ENCODE measurements at places on chromosomes 7 and 10.

DNA sequence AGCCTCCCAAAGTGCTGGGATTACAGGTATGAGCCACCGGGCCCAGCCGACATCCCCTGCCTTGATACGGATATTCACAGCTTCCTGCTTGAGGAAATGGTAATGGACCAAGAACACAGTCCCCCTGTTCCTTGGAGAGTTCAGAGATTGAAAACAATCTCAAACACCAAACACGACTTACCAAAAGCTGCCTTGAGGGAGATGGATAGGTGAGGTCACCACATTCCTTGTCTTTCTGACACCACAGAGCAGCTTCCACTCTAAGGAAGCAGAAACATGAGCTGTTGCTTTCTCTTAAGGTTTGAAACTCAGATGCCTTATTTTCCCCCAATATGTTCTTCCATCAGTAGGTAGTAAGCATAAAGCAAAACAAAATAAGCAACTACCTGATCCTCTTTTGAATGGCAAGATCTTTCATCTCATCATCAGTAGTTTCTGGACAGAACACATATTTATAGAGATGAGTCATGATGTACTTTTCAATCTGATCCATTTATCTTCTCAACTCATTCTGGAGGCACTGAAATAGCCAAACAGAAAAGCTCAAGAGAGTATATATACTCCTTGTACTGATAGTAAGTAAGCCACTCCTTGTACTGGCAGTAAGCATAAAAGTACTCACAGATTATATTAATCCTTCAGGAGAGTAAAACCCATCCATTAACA is 199.1 kb upstream of the KCTD7 start:
- DNase-seq = no peak

DNA sequence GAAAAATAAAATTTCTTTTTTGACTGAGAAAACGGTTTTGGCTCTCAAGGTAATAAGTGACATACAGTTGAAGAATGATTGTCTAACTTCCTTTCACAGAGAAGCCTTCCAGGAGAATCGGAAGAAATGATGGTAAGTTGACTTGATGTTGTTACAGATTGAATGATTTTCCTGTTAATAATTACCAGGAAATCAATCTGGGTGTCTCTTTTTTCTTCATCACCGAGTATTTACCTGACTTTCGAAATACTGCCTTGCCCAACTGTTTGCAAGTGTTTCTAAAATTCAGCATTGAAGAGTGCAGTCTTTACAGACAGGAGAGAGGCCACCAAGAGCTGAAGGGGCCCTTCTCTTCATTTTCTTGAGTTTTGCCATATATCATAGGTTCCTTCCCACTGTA is 4.0 kb downstream of the ITIH2 start:
- DNase-seq = no peak

GRCh38 chr7:154503962-154504550 is 451.9 kb downstream of the DPP6 start:
- no peak for DNase-seq

GRCh38 chr10:12644380-12645144 is 295.2 kb downstream of the CAMK1D start:
- DNase-seq = no peak

GRCh38 chr7:134985894-134986362 is 380 bp upstream of the AGBL3 start:
- no peak for DNase-seq

GRCh38 chr10:47379901-47380300 is 4.2 kb downstream of the ZNF488 start:
- DNase-seq = no peak

GRCh38 chr10:133415752-133416151 is 8.7 kb downstream of the SPRN start:
- no peak for DNase-seq

DNA sequence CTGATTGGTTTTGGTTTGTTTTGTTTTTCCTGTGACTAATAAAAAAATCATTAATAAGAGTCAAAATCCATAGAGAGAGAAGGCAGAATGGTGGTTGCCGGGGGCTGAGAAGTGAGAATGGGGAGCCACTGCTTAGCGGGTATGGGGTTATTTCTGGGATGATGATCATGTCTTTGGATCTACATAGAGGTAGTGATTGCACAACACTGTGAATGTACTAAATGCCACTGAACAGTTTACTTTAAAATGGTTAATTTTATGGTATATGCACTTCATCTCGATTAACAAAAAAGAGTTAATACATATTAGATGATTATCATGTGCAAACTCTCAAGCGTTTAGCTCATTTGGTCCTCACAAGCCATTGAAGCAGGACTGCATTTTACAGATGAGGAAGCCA is 342.9 kb downstream of the ELMO1 start:
- no peak for DNase-seq

DNA sequence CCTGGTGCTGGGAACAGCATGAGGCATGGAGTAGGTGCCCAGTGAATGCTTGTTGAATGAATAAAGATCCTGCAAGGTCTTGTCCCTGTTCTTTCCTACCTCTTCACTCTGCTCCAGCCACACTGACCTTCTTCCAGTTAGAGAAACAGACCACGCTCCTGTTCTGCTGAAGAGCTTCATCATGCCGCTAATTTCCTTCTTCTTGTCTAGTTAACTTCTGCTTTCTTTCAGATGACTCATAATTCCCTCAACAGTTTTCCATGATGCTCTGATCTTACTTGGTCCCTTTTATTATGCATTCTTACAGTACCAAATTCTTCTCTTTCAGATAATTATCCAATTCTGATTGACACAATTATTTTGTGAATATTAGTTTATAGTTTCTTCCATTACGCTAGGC is 59.5 kb upstream of the C1QL3 start:
- no peak for DNase-seq

- DNase-seq = no peak
Observed at GRCh38 chr10:97494151-97494550, 4.1 kb downstream of the MMS19 start.

GRCh38 chr10:4137299-4137698 is 352.3 kb upstream of the KLF6 start:
- DNase-seq = no peak

DNA sequence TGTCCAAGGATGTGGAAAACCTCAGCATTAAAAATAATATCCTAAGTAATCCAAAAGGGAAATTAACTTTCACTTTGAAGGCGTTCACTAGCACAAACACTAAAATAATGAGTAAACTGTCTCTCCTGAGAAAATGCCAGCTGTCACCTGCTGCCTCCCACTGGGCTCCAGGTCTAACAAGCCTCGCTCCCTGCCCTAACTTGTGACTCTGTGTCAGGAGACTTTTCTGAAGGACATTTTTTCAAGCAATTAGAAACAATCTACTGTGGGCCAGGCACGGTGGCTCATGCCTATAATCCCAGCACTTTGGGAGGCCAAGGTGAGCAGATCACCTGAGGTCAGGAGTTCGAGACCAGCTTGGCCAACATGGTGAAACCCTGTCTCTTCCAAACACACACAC is 72.8 kb upstream of the GLCCI1 start:
- no peak for DNase-seq

DNA sequence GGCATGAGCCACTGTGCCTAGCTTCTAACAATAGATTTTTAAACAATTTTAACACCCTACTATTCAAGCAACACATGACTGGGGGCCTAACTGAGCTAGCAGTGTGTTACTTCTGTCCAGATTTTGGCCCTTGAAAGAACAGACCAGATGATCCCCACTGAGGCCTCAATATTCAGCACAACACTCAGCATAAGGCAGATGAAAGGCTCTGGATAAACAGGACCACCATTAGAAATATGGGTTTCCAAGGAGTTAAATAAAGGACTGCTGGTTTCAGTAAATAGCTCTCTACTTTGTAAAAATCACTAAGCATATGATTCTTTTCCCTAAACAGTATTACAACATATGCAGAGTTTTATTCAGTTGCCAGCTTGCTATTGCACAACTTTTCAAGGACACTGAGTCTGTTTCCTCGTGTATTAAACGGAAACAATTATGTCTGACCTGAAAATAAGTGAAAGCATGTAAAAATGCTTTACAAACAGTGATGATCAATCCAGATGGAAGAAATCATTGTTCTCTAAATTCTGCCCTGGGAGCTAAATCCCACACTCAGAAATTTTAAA is 23.8 kb upstream of the FZD1 start:
- DNase-seq = no peak

GRCh38 chr7:159205833-159206232 is 61.2 kb upstream of the VIPR2 start:
- DNase-seq = no peak

- no peak for DNase-seq
Observed at GRCh38 chr10:71285180-71285545, 33.9 kb upstream of the SLC29A3 start.

- DNase-seq = peak; percentile 11
Observed at GRCh38 chr7:130732980-130733930, 752 bp downstream of the KLF14 start.

DNA sequence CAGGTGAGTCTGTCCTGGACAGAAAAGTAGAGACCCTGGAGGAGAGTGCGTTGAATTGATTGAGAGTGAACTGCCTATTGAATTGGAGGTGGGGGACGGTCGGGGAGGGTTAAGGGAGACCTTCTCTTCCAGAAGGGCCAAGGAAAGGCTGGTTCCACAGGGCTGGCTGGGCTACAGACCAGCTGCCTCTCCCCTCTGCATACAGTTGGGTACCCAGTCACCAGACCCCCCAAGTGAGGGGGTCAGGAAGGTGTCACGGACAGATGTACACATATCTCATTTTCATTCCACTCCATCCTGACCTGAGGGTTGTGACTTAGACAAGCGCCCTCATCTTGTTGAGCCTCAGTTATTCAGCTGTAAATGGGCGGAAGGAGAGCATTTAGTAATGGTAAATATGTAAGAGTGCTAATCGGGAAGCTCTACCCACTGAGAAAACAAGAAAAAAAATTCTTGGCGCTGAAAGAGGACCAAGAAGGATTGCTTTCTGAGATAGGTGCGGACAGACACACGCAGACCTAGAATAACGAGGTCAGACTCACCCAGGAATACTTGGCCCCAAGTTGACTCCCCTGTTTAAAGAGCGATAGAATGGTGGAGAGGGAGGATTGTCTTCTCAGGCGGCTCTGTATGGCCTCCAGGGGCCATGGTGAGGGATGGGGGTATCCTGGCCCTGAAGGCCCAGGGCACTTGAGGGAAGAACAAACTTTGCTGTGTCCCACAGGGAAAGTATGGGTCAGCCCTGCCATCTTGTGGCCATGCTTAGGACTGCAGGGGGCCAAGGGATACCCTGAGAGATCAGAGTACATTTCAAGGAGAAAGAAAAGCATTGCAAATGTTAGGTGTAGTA is 7.2 kb upstream of the MBL2 start:
- DNase-seq = no peak

GRCh38 chr7:40324914-40325313 is 190.1 kb downstream of the SUGCT start:
- no peak for DNase-seq

GRCh38 chr7:24923172-24923865 is 56.7 kb downstream of the OSBPL3 start:
- no peak for DNase-seq

DNA sequence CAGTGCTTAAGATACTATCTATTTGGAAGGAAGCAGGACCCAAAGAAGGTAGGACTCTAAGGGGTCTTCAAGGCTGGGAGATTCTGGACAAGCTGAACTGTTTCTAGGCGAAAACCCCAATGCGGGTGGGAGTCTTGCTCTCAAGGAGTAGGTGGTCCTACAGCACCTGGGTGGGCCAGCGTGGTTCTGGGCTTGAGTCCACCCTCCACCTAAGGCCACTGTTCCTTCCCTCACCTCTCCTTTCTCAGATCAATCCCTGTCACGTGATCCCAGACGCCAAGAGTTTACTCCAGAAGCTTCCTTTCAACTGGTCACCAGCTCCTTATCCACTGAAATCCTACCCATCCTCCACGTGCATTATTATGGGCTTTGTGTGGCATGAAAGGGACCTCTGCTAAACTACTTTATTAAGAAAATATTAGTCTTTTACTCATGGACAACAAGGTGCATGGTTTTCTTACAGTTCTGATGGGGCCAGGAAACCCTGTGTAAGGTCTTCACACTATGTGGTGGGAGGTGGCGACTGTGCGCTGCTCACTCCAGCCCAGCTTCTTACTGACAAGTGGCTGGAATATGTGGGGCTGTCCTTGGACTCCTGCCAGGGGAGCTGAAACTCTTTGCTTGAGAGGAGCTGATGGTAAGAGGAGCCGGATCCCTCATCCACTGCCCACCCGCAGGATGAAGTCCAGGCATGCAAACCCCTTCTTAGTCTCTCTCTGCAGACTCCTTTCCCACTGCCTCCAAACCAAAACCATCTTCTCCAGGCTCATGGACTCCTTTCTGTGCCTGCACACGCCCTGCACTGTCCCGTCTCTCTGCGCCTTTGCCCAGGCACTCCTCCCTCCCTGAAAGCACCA is 1.6 kb downstream of the ZNF746 start:
- no peak for DNase-seq

Data from activated naive CD4-positive, alpha-beta T cell treated with anti-CD3 and anti-CD28 coated beads, Interleukin-2, amount 50 U/mL, for 72 hours (primary cell).